Omental fat pad (tissue), 4 donors: ENCODE measurements at places on chromosomes 2 and 18.

- DNase-seq: no peak
These were observed 10.2 kb downstream of the MLPH start for GRCh38 chr2:237497009-237497837.

GRCh38 chr18:57131782-57132181 lies 15.1 kb upstream of the BOD1L2 start:
- no peak for DNase-seq

GRCh38 chr2:118822572-118822971 lies 24.9 kb downstream of the EN1 start:
- DNase-seq: no peak

DNA sequence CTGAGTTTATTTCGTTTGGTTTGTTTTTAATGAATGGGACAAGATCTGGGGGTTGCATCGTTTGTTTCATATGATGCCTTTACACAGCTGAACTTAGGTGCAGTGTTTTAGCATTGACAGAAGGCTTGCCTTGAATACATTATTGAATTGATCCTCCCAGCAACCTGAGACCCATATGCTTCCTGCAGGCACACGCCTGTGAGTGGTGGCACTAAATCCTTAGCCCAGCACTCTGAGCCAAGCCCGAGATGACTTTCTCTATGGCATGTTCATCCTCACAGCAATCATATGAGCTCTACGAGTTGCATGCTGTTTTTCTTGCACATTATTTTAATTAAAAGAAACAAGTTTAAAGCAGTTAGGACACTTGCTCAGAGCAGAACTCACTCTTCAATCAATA lies 47.8 kb upstream of the AGAP1 start:
- DNase-seq: no peak

- no peak for DNase-seq
These were observed 4.1 kb downstream of the SERTAD2 start for GRCh38 chr2:64649626-64650025.
